Left renal pelvis (tissue), 4 donors: ENCODE measurements at places on chromosomes 2 and 18. TPM values are rescaled to one million over a fixed set of nuclear protein-coding genes. Genes with fewer than 3 reads are reported as not detected.

DNA sequence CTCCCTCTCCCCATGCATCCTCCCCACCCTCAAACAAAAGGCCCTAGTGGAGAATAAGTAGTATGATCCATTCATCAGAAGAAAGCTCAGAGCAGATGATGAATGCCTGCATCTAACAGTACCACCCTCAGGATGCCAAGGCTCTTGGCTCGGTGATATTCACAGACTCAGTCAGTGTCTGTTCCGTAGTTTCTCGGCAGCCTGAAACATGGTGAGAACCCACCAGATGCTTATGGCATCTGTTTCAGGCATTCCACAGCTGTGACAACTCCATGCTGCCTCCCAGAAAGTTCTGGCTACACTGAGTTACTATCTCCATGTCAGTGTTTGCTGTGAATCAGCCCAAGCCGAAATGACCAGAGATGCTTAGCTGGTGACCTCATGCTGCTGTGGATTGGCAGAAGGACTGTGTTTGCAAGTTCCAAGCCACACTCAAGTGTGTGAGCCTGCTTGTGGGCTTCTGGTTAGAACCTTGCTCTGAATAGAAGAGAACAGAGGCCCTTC, 83.9 kb downstream of the WDSUB1 start:
- no peak for DNase-seq

GRCh38 chr2:218275371-218276072, 5.2 kb downstream of the PNKD start:
- no peak for DNase-seq

DNA sequence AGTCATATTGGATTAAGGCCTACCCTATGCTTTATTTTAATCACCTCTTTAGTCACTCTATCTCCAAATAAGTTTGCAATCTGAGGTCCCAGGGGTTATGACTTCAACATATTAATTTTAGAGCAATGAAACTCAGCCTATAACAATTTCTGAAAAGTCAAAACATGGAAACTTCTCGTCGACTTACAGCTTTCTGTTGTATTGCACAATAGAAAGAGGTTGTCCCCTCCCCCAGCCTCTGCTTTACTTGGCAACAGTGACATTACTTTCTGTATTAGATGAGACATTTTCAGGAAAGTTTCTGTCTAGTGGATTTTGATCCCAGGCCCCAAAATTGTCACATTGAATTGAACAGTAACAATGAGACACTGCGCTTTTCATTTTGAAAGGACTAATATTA, 326.4 kb downstream of the THSD7B start:
- DNase-seq, result no peak

DNA sequence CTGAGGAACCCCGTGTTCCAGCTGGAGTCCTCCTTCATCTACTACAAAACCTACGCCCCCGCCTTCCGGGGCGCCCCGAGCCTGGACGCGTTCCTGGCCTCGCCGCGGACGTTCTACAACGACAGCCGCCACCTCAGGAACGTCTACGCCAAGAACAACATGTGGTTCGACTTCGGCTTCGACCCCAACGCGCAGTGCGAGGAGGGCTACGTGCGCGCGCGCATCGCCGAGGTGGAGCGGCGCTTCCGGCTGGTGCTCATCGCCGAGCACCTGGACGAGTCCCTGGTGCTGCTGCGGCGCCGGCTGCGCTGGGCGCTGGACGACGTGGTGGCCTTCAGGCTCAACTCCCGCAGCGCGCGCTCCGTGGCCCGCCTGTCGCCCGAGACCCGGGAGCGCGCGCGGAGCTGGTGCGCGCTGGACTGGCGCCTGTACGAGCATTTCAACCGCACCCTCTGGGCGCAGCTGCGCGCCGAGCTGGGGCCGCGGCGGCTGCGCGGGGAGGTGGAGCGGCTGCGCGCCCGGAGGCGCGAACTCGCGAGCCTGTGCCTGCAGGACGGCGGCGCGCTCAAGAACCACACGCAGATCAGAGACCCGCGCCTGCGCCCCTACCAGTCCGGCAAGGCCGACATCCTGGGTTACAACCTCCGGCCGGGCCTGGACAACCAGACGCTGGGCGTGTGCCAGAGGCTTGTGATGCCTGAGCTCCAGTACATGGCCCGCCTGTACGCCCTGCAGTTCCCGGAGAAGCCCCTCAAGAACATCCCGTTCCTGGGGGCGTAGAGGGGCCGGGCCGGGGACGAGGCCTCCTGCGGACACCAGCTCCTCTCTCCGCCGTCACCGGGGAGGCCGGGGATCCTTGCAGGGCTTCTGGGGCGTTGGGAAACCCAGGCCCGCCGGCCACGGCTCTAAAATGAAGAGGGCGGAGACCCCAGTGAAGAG, 5.3 kb upstream of the NEU4 start:
- DNase-seq, result no peak

GRCh38 chr2:166716968-166717367, 171.3 kb upstream of the XIRP2 start:
- DNase-seq, result no peak

DNA sequence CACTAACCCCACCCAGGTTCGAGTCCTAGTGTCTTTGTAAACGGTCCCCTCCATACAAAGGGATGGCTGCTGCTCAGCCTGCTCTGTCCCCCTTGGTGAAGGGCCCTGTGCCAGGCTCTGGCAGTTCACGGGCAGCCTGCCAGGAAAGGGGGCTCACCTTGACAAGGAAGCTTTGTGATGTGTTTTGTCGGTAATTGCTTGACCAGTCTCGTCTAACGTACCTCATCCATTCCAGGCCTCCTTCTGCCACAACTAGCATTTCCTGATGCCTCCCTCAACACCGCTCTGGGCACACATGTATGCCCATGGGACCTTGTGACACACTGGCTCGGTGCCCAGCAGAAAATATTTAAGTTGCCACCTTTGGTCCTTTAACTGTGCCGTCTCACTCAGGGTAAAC, 171.9 kb downstream of the KLHL29 start:
- DNase-seq, result no peak

GRCh38 chr2:60880643-60881046, 729 bp upstream of the REL start:
- no peak for DNase-seq

DNA sequence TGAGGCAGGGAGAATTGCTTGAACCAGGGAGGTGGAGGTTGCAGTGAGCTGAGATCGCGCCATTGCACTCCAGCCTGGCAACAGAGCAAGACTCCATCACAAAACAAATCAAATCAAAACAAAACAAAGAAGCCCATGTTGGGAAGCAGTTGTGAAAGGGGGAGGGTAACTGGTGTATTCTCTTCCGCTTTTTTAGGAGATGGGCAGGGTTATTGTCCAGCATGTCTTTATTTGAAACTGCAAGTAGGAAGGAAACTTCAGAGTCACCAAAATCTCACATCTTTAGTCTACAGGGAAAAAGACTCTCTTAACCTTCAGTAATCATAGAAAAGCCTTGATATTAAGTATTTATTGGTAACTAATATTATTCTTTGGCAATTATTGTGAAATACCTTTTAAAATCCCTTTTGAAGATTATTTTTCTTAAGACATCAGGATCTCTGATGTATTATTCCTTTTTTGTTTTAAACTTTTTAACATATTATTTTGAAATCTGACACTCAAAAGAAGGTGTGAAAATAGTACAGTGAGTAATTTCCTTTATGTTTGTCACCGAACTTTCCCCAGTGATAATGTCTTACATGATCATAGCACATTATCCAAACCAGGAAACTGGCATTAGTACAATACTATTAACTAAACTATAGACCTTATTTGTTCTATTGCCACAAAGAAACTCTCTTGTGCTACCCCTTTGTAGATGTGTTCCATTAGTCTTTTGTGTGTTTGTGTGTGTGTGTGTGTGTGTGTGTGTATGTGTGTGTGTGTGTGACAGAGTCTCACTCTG, 84.3 kb upstream of the LTBP1 start:
- DNase-seq, result no peak

DNA sequence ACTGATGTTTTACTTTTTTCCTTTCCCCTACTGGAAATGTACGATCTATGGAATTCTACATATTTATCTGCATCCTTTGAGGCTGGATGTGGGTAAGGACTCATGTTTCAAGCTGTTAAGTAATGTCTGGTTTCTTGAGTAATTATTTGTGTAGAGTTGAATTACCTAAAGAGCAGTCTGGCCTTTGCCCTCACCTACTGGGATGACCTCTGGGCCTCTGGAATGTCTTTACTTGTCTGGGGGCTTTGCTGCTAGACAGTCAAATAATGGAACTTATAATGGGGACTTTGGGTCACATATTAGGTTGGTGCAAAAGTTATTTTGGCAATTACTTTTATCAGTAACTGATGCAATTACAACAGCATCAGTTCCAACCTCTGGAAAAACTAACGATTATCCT, 244.7 kb downstream of the CCDC178 start:
- DNase-seq, result no peak

DNA sequence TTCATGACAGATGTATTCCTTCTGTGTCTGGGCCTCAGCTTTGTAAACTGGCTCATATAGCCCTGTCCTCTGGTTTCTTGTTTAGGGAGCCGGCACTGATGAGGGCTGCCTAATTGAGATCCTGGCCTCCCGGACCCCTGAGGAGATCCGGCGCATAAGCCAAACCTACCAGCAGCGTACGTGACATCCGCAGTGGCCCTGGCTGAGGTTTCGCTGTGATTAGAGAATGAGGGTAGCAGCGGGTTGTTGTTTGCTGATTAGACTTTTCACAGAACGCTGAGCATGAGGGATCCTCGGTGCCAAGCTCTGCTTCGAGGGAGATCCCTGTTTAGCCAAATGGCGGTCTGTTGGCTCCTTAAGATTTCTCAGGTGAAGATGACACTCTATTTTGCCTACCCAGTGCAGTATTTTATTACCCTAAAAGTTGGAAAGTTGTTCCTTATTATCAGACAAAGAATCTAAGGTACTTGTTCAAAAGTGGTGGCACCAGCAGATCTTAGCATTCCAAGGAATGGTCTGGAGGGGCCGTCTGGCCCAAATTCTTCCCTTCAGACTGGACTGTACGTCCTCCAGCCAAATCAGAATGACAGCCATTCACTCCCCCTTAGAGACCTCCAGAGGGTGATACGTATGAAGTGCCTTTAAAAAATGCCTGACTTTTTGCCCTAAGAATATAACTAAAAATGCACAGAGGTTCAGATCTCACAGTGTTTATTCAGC, 21.5 kb upstream of the GMCL1 start:
- no peak for DNase-seq

GRCh38 chr2:130912471-130912870, 75.8 kb downstream of the ARHGEF4 start:
- no peak for DNase-seq

GRCh38 chr2:138959031-138959430, 178.8 kb upstream of the NXPH2 start:
- DNase-seq, result no peak

- no peak for DNase-seq
Observed at GRCh38 chr2:45780541-45781463, 129.3 kb downstream of the PRKCE start.

- DNase-seq, result no peak
Observed at GRCh38 chr2:71919708-71920107, 228.0 kb downstream of the CYP26B1 start.

DNA sequence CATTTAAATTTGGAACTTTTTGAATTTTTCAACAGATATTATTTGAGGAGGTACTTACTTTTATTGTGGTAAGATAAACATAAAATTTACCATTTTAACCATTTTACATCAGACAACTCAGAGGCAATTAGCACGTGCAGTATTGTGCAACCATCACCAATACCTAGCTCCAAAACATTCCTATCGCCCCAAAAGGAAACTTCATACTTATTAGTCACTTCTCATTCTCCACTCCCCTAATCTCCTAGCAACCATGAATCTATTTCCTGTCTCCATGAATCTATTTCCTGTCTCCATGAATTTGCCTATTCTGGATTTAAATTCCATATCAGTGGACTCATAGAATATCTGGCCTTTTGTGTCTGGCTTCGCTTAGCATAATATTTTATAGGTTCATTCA, 69.9 kb upstream of the FAM136A start:
- no peak for DNase-seq

- DNase-seq, result no peak
Observed at GRCh38 chr2:150528861-150529801, 41.7 kb upstream of the RND3 start.

Gene SLC4A5
- polyA plus RNA-seq, result 1.5 TPM

Gene IL36RN
- polyA plus RNA-seq, result not detected

Gene CHRND
- polyA plus RNA-seq, result 0.62 TPM

Gene MRPS5
- 71.9 TPM for polyA plus RNA-seq

Gene SERPINB13
- not detected for polyA plus RNA-seq

Gene EVX2
- not detected for polyA plus RNA-seq

Gene BOK
- 25.2 TPM for polyA plus RNA-seq

Gene SLC9A4
- 0.05 TPM for polyA plus RNA-seq

Gene LYG1
- 1.4 TPM for polyA plus RNA-seq
